Activated CD8-positive, alpha-beta T cell treated with anti-CD3 and anti-CD28 coated beads for 36 hours (primary cell): ENCODE measurements at places on chromosomes 2 and 18. TPM values are rescaled to one million over a fixed set of nuclear protein-coding genes. Genes with fewer than 3 reads are reported as not detected.

Gene KCNG2
- not detected for total RNA-seq

DNA sequence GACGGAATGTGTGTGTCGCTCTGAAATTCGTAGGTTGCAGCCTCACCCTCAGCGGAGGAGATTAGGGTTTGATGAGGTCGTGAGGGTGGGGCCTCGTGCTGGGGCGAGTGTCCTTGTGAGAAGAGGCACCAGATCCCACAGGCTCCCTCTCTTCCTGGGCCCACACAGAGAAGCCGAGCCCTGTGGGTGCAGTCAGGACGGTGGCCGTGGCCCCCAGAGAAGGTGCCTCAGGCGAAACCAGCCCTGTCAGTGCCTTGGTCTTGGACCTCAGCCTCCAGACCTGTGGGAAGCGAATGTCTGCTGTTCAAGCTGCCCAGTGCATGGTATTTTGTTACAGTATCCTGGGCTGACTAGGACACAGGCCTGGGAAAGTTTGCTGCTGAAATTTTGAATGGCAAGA, 108.0 kb upstream of the ALKAL2 start:
- no peaks in the 10 kb centered on the region for H3K27me3 ChIP-seq
- H3K4me1 ChIP-seq, result peaks cover 22% of the 10 kb centered on the region
- no peak for DNase-seq

DNA sequence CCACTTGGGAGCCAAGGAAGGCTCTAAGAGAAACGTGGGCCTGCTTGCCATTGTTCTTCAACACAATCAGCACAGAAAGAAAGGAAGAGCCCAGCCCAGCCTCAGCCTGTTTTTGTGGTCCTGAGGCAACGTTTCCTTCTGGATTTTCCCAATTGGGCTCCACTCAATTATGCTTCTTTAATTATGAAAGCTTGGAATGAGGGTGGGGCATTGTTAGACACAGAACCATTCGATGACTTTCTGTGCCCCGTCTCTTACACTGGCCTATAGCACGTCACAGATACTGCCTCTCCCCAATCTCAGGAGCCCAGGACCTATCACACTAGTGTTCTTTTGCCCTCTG, 207.4 kb downstream of the ZFP36L2 start:
- DNase-seq, result no peak
- H3K4me3 ChIP-seq, result no peak overlapping the region
- no peak overlapping the region for H3K27ac ChIP-seq
- no peaks in the 10 kb centered on the region for H3K27me3 ChIP-seq
- H3K4me1 ChIP-seq, result peaks cover 3% of the 10 kb centered on the region

DNA sequence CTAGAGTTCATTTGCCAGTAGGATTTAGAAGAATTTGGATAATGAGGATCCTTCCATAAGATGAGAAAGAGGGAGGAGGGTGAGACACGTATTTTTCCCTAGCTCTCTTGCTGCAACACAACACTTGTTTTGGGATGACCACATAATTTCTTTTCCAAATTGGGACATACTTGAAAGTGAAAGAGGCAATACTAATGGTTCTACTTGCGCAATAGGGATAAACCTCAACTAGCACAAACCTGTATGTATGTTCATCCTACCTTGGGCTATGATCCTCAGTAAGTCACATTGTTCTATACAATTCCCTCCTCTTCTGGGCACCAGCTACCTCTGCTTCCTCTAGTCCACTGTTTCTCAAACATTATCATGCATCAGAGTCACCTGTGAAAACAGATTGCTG, 1208.8 kb upstream of the LRRTM1 start:
- H3K4me3 ChIP-seq, result no peak overlapping the region
- no peaks in the 10 kb centered on the region for H3K27me3 ChIP-seq

DNA sequence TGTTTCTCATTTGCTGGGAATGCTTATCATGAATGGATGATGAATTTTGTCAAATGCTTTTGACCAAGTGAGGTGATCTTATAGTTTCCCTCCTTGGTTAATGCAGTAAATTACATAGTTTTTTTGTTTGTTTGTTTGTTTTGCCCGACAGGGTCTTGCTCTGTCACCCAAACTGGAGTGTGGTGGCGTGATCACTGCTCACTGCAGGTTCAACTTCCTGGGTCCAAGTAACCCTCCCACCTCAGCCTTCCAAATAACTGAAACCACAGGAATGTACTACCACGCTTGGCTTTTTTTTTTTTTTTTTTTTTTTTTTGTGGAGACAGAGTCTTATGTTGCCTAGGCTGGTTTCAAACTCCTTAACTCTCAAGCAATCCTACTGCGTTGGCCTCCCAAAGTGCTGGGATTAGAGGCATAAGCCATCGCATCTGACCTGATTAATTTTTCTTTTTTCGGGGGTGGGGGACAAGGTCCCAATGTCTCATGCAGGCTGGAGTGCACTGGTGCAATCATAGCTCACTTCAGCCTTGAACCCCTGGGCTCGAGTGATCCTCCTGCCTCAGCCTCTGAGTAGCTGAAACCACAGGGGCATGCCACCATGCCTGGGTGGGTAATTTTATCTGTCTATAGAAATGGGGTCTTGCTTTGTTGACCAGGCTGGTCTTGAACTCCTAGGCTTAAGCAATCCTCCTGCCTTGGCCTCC, 48.6 kb downstream of the SMAD2 start:
- no peak for DNase-seq
- peaks cover 53% of the 10 kb centered on the region for H3K36me3 ChIP-seq
- no peak overlapping the region for H3K4me3 ChIP-seq
- peaks cover 37% of the 10 kb centered on the region for H3K4me1 ChIP-seq
- no peaks in the 10 kb centered on the region for H3K27me3 ChIP-seq
- H3K27ac ChIP-seq, result no peak overlapping the region

Gene ARMC9
- total RNA-seq, result 2.0 TPM

Gene SLC4A5
- 1.8 TPM for total RNA-seq

DNA sequence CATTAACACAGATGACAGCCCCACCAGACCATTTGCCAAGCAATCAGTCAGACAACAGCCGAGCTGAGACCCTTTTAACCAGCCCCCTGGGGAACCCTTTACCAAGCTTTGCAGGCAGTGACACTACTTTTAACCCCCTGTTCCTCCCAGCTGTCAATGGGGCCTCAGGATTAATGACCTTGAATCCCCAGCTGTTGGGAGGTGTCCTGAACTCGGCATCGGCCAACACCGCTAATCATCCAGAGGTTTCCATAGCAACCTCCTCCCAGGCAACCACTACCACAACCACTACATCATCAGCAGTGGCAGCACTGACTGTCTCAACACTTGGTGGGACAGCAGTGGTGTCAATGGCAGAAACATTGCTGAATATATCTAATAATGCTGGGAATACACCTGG, 160.9 kb upstream of the EPC2 start:
- no peak overlapping the region for H3K27ac ChIP-seq
- H3K27me3 ChIP-seq, result no peaks in the 10 kb centered on the region
- no peaks in the 10 kb centered on the region for H3K4me1 ChIP-seq
- DNase-seq, result no peak
- no peak overlapping the region for H3K4me3 ChIP-seq
- peaks cover 1% of the 10 kb centered on the region for H3K36me3 ChIP-seq

Gene MDH1B
- 0.92 TPM for total RNA-seq

Gene IL1B
- not detected for total RNA-seq

GRCh38 chr2:224405412-224405811, 3.5 kb upstream of the FAM124B start:
- DNase-seq, result no peak
- H3K4me1 ChIP-seq, result peaks cover 12% of the 10 kb centered on the region
- no peak overlapping the region for H3K4me3 ChIP-seq
- peaks cover 1% of the 10 kb centered on the region for H3K36me3 ChIP-seq

DNA sequence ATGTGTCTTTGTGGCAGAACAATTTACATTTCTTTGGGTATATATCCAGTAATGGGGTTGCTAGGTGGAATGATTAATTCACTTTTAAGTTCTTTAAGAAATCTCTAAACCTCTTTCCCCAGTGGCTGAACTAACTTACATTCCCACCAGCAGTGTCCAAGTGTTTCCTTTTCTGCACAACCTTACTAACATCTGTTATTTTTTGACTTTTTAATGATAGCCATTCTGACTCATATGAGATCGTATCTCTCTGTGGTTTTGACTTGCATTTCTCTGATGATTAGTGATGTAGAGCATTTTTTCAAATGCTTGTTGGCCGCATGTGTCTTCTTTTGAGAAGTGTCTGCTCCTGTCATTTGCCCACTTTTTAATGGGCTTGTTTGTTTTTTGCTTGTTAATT, 43.1 kb upstream of the PTH2R start:
- H3K4me1 ChIP-seq, result peaks cover 4% of the 10 kb centered on the region
- no peak for DNase-seq
- H3K27ac ChIP-seq, result no peak overlapping the region

- peaks cover 23% of the 10 kb centered on the region for H3K4me1 ChIP-seq
- H3K27ac ChIP-seq, result no peak overlapping the region
- H3K36me3 ChIP-seq, result peaks cover 2% of the 10 kb centered on the region
- no peak overlapping the region for H3K4me3 ChIP-seq
- H3K27me3 ChIP-seq, result no peaks in the 10 kb centered on the region
- DNase-seq, result no peak
These were observed 40.4 kb upstream of the MTIF2 start for GRCh38 chr2:55309446-55309845.

DNA sequence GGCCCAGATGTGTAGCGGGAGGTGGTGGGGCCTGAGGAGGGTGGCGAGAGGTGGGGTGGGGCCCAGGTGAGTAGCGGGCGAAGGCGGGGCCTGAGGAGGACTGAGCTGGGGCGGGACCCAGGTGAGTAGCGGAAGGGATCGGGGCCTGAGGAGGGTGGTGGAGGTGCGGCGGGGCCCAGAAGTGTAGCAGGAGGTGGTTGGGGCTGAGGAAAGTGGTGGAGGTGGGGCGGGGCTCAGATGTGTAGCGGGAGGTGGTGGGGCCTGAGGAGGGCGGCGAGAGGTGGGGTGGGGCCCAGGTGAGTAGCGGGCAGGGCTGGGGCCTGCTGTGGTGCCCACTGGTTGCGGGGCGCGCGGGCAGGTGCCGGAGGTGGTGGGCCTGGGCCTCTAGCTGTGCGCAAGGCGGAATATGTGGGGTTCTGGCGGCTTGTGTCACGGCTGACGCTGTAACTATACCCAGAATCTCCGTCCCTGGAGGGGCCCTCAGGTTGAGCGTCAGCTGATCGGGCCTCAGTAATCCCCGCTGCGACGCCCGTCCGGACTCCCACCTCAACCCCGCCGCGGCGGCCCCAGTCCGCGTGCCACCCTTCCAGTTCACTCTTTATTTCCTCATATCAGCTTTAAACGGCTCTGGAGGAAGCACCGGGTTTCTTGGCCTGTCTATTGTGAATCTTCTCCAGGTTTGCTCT, 866 bp upstream of the SF3B6 start:
- no peaks in the 10 kb centered on the region for H3K27me3 ChIP-seq
- peak overlapping the region; percentile 93 for H3K4me3 ChIP-seq
- H3K4me1 ChIP-seq, result peaks cover 36% of the 10 kb centered on the region
- H3K27ac ChIP-seq, result peak overlapping the region; percentile 98
- H3K36me3 ChIP-seq, result peaks cover 18% of the 10 kb centered on the region
- DNase-seq, result peak; percentile 43

Gene FAM110C
- 0.96 TPM for total RNA-seq

Gene ASTL
- total RNA-seq, result 1.8 TPM

DNA sequence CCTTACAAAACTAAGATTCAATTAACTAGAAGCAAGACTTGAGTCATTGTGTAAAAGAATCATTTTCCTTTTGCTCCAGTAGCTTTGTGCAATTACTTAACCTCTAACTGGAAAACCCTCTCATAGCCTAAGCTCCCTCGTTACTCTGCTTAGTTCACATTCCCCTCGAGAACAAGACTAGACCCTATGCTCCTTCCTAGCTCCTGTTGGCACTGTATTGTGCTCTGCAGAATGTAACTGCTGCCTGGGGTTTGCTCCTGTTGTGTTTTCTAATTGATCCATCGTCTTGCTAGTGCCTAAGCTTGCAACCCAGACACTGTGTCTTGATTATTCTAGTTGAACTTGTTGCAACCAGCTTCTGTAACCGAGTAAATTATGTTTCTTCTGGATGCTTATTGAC, 347.0 kb downstream of the ZNF804A start:
- no peak for DNase-seq
- no peak overlapping the region for H3K4me3 ChIP-seq
- H3K4me1 ChIP-seq, result no peaks in the 10 kb centered on the region
- no peak overlapping the region for H3K27ac ChIP-seq
- H3K36me3 ChIP-seq, result no peaks in the 10 kb centered on the region
- no peaks in the 10 kb centered on the region for H3K27me3 ChIP-seq

- H3K27ac ChIP-seq, result no peak overlapping the region
- no peaks in the 10 kb centered on the region for H3K27me3 ChIP-seq
- no peaks in the 10 kb centered on the region for H3K36me3 ChIP-seq
- H3K4me3 ChIP-seq, result no peak overlapping the region
- no peaks in the 10 kb centered on the region for H3K4me1 ChIP-seq
These were observed 137.8 kb downstream of the PID1 start for GRCh38 chr2:229133155-229133772.

GRCh38 chr2:235444101-235444597, 49.7 kb upstream of the AGAP1 start:
- no peak for DNase-seq
- no peak overlapping the region for H3K4me3 ChIP-seq
- H3K27ac ChIP-seq, result no peak overlapping the region
- H3K4me1 ChIP-seq, result no peaks in the 10 kb centered on the region

DNA sequence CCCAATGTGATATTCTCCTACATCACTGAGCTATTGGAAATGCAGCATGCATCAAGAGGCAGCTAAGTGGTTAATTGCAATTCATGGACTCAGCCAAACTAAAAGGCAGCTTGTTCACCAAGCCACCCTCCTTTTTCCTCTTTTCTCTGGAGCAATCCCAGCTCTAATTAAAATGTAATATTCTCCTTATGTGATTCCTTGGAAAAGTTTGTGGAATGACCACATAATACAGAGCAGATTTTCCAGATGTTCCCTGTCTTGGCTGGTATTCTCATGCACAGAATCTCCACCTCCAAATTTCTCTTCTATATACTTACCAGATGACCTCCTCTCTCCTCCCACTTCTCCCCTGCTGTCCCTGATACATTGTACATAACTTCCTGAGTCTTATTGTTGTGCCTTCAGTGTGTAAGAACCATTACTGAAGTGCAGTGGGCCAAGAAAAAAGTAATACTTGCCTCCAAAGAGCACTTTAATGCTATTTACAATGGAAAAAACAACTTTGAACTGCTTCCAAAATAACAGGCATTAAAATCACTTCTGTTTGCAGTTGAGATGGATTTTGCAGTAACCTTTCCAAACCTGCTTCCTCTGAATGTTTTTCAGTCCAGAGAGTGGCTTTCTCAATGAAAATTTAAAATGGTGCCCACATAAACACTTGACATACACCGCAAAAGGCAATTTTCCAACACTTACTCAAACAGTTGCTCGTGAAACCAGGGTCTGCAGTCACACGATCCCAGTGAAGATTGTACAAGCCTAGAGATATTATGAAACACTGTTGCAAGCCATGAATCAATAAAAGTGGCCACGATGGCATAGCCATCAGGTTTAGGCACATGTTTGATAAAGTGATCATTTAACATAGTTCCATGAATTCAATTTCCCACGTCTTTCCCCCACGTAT, 258.0 kb downstream of the MTX2 start:
- no peak overlapping the region for H3K27ac ChIP-seq
- DNase-seq, result no peak
- H3K36me3 ChIP-seq, result no peaks in the 10 kb centered on the region
- no peak overlapping the region for H3K4me3 ChIP-seq
- H3K4me1 ChIP-seq, result no peaks in the 10 kb centered on the region

- no peak overlapping the region for H3K27ac ChIP-seq
- peaks cover 39% of the 10 kb centered on the region for H3K4me1 ChIP-seq
- no peak overlapping the region for H3K4me3 ChIP-seq
- no peaks in the 10 kb centered on the region for H3K36me3 ChIP-seq
- H3K27me3 ChIP-seq, result no peaks in the 10 kb centered on the region
- no peak for DNase-seq
These were observed 19.0 kb downstream of the BIN1 start for GRCh38 chr2:127087791-127088495.

Gene UPP2
- total RNA-seq, result not detected

- no peak overlapping the region for H3K4me3 ChIP-seq
- H3K27ac ChIP-seq, result no peak overlapping the region
- DNase-seq, result no peak
- H3K4me1 ChIP-seq, result no peaks in the 10 kb centered on the region
- peaks cover 3% of the 10 kb centered on the region for H3K27me3 ChIP-seq
These were observed 30.4 kb upstream of the ALLC start for GRCh38 chr2:3627500-3628100.
